Skin of body (tissue), 3 donors: ENCODE measurements at places on chromosomes 3 and 15. TPM values are rescaled to one million over a fixed set of nuclear protein-coding genes. Genes with fewer than 3 reads are reported as not detected.
A peak's percentile ranks its signal among the peaks of the same experiment; 100 is the strongest.

- DNase-seq, result peak; percentile 58
Measured at GRCh38 chr15:43483297-43484128, 9.4 kb downstream of the TP53BP1 start.

The PCCB gene
- 23.9 TPM for total RNA-seq

DNA sequence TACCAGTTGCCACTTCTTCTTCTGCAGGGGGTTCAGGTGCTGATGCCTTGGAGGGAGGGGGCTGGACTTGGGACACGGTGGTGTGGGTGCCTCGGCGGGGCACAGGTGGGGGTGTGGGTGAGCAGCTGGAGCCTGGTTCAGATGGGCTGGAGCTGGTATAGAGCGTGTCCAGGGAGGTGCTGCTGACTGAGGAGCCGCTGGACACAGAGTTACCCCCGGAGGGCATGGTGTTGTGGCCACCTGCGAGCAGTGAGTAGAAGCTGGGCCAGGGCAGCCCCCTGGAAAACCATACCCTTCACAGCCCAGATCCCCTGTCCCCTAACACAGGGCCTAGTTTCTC, 4.2 kb downstream of the NCKIPSD start:
- DNase-seq, result no peak

The NR1I2 gene
- total RNA-seq, result 0.10 TPM

GRCh38 chr3:56988458-56989168, 71.9 kb upstream of the SPATA12 start:
- peak; percentile 84 for DNase-seq

GRCh38 chr3:40763807-40764206, 239.0 kb downstream of the ZNF621 start:
- DNase-seq, result no peak

The ITPKA gene
- 0.39 TPM for total RNA-seq

GRCh38 chr3:177602601-177603147, 405.4 kb upstream of the TBL1XR1 start:
- DNase-seq, result no peak

GRCh38 chr3:119717520-119717919, 14.7 kb downstream of the CFAP91 start:
- DNase-seq, result no peak

DNA sequence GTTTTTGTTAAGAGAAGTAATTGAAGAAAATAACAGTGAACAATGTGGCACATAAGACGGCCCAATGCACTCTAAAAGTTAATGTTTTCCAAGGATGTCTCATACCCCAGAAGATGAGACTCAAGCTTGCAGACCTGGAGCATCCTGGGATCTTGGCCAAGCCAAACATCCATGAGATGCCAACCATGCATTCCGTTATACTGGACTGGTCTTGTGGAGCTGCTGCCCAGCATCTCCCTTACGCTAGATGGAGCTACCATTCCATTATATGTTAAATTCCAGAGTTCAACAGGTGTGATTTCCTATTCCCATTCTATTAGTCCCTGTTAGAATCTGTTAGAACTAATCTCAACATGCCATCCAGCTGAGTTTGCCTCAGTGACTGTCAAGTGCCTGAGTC, 181.8 kb downstream of the PDCD6IP start:
- no peak for DNase-seq

DNA sequence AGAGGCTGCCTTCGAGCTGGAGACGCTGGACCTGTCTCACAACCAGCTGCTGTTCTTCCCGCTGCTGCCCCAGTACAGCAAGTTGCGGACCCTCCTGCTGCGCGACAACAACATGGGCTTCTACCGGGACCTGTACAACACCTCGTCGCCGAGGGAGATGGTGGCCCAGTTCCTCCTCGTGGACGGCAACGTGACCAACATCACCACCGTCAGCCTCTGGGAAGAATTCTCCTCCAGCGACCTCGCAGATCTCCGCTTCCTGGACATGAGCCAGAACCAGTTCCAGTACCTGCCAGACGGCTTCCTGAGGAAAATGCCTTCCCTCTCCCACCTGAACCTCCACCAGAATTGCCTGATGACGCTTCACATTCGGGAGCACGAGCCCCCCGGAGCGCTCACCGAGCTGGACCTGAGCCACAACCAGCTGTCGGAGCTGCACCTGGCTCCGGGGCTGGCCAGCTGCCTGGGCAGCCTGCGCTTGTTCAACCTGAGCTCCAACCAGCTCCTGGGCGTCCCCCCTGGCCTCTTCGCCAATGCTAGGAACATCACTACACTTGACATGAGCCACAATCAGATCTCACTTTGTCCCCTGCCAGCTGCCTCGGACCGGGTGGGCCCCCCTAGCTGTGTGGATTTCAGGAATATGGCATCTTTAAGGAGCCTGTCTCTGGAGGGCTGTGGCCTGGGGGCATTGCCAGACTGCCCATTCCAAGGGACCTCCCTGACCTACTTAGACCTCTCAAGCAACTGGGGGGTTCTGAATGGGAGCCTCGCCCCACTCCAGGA, 21.1 kb downstream of the NRROS start:
- no peak for DNase-seq

The JAGN1 gene
- total RNA-seq, result 16.3 TPM

DNA sequence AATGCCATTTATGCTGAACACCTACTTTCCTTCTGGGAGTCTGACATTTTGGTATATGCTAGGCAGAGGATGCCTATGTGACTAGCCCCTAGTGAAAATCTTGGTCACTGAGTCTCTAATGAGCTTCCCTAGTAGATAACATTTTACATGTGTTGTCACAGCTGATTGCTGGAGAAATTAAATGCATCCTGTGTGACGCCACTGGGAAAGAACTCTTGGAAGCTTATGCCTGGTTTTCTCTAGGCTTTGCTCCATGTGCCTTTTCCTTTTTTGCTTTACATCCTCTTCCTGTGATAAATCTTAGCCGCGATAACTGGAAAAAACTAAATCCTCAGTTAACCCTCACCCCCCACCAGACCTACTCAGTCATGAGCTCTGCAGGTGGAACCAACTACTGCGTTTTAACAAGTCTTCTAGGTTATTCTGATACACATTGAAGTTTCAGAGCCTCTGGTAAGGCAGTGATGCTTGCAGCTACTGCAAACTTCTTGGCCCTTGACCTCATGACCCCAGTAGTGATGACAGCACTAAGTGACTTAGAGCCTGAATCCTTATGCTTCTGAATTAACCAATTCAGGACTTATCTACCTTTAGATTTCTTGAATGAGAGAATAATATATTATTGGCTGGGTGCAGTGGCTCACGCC, 292.4 kb upstream of the SOX14 start:
- no peak for DNase-seq

DNA sequence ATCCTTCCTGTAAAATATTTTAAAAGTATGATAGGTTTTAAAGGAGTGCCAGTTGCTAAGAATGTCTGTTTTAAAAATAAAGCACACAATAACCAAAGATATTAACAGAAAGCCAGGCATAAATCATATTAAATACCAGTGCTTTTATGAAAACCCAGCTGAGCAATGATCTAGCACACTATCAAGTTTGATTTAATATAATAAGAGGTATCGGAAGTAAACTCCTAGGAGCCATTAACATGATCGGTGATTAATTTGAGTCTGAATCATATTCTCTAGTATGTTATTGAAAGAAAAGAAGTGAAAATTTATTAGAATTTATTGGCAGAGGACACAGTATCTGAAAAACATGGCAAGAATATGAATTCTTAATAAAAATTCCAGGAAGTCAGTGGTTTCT, 91.7 kb downstream of the SPATA16 start:
- DNase-seq, result no peak

DNA sequence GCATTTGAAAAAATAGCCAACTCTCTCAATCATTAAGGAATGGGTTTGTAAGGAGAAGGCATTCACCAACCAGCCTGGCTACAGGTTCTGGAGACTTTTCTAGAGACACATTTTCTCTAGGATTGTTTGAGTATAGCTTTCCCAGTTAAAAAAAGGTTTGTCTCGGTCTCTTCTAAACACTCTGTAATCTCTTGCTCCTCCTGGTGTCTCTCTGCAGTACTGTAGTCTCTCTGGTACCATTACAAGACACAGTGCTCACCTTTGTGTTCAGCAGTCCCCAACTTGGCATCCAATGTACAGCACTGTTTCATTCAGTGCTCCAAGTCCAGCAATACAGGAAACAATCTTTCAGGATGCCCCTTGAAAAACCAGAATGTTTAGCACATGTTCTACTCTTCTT, 534.4 kb downstream of the ZNF385D start:
- no peak for DNase-seq

The TEX55 gene
- not detected for total RNA-seq

DNA sequence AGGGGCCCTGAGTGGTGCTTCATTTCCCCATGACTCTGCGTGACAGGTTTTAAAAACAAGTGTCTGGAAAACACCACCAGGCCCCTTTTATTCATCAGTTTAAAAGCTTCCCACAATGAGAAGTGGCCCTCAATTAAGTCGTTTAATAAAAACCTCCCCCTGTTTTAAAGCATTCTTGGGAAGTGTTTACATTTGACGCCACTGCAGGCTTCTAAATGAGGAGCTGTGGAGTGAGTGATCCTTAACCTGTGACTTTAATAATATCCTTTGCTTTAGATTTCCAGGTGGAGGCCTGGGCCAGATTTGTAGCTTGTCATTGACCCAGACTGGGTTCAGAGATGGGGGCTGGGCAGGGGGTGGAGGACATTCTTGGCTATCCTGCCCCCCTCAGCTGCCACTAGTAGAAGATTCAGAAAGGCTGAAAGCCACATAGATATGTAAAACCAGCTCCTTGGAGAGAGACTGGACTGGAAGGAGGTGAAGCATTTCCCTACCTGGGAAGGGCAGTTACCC, 11.3 kb downstream of the CGNL1 start:
- DNase-seq, result no peak

GRCh38 chr3:16548721-16549120, 35.2 kb upstream of the RFTN1 start:
- DNase-seq, result no peak

GRCh38 chr3:197333901-197334639, 35.7 kb upstream of the DLG1 start:
- no peak for DNase-seq

The FAM81A gene
- 0.39 TPM for total RNA-seq

- DNase-seq, result no peak
Measured at GRCh38 chr15:78200276-78200930, 34.0 kb downstream of the ACSBG1 start.

DNA sequence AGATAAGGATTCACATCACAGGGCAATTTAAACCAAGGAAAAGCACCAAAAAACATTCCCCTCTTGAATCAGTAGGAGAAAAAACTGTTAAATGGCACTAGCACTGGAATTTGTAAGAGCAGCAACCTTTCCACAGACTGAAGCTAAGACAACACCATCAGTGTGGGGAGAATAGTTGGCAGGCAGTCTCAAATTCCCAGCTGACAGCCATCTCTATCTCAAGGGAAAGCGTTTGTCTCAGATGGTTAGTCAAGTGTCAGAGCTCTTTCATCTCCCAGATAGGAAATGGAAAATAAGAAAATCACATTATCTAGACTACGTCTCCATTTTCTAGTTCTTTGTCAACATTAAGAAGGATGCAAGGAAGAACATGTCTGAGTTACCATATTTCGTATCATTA, 228.7 kb downstream of the WDR72 start:
- no peak for DNase-seq

DNA sequence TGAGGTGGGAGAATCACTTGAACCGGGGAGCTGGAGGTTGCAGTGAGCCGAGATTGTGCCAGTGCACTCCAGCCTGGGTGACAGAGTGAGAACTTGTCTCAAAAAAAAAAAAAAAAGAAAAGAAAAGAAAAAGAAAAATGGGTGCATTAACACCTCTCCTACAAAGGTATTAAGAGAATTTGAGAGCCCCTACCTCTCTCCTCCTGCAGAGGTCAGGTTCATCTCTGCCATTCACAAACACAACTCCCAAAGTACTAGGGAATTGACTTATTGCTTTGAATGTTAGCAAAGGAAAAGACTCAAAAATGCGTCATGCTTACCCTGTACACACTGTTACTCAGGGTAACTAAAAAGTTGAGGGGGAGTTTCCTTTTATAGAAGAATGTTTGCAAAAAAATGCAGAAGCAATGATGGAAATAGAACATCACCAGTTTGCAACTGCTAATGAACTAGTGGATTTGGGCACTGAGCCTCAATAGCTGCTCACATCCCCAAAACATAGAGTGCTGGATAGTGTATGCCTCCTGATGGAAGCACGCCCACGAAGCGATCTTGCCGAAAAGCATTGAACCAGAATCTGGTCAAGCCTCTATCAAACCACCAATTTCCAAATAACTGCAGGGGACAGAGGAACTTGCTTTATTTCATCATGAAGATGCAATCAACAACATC, 15.5 kb upstream of the LYZL4 start:
- no peak for DNase-seq

The KAT2B gene
- 24.7 TPM for total RNA-seq

- DNase-seq, result no peak
Measured at GRCh38 chr15:34719695-34720094, 35.1 kb downstream of the GJD2 start.

DNA sequence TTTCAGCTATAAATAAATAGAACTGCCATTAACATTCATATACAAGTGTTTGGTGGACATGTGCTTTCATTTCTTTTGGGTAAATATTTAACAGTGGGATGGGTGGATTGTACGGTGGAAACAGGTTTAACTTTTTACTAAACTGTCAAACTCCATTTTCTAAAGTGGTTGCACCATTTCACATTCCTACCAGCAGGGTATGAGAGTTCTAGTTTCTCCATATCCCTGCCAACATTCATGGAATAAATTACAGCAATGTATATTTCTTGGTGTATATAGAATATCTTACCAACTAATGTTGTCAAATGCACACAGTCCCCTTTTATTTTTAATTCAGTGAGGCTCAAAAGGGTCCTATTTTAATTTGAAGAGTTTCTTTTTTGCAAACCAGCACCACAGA, 71.3 kb upstream of the CTXND1 start:
- DNase-seq, result no peak

- DNase-seq, result no peak
Measured at GRCh38 chr3:128532012-128532983, 39.3 kb upstream of the GATA2 start.

The SMAD3 gene
- 34.6 TPM for total RNA-seq

DNA sequence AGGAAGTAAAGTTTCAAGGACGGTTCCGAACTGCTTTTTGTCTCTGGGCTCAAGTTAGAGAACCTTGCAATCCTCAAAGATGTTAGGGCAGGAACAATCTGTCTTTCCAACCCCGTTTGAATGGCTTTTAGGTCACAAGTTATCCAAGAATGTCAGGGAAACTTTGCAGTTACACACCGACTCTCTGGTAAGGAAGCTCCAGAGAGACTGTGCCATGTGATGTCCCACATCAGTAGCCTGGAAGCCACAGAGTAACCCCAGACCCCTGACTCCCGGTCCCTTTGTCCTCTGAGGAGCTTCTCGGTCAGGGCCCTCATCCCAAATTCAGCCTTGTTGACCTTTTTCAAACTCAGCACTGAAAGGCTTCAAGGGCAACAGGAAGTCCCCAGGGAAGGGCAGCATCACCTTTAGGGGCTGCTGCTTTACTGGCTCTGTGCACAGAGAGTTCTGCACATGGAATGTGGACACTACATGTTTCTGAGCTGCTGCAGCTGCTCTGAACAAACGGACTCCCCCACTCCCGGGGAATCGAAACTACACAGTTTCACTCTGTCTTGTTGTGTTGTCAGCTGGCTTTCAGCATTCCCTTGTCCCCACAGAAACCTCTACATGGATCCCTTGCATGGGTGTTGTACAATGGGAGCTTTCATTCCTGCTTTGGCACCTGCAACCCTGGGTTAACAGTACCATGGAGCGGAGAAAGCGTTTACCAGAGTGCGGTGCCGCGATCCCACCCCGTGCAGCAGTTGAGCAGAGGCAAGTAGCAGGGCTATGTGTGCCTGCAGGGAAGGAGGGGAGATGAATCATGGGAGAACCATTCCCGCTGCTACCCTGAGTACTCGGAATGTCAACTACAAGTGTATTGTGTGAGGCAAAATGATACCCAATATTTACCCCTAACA, 408.2 kb upstream of the THBS1 start:
- DNase-seq, result peak; percentile 47
